Esophagus squamous epithelium (tissue), 5 donors: ENCODE measurements at places on chromosomes 12 and 14. TPM values are rescaled to one million over a fixed set of nuclear protein-coding genes. Genes with fewer than 3 reads are reported as not detected.

PLA2G1B gene
- total RNA-seq, result not detected

MYBPC1 gene
- not detected for total RNA-seq

SERPINA5 gene
- total RNA-seq, result 0.38 TPM

KRT83 gene
- not detected for total RNA-seq

ASIC1 gene
- 3.4 TPM for total RNA-seq

ITFG2 gene
- total RNA-seq, result 14.6 TPM

ACRBP gene
- total RNA-seq, result not detected

GLS2 gene
- 5.9 TPM for total RNA-seq

KLRC4 gene
- total RNA-seq, result not detected

RDH5 gene
- 13.5 TPM for total RNA-seq

KCNK10 gene
- total RNA-seq, result 1.2 TPM

CACNA2D4 gene
- total RNA-seq, result 3.1 TPM

TMEM132C gene
- 0.45 TPM for total RNA-seq

ACOT2 gene
- total RNA-seq, result 14.3 TPM

GTF2A1 gene
- total RNA-seq, result 25.7 TPM

MYRFL gene
- not detected for total RNA-seq

FERMT2 gene
- total RNA-seq, result 6.5 TPM

KLRB1 gene
- 0.70 TPM for total RNA-seq

C1QL4 gene
- not detected for total RNA-seq

TAS2R46 gene
- not detected for total RNA-seq
